Central memory CD4-positive, alpha-beta T cell (primary cell): ENCODE measurements at places on chromosomes 4 and X.

GRCh38 chr4:168731706-168732414 lies 235.0 kb downstream of the PALLD start:
- no peak for DNase-seq

DNA sequence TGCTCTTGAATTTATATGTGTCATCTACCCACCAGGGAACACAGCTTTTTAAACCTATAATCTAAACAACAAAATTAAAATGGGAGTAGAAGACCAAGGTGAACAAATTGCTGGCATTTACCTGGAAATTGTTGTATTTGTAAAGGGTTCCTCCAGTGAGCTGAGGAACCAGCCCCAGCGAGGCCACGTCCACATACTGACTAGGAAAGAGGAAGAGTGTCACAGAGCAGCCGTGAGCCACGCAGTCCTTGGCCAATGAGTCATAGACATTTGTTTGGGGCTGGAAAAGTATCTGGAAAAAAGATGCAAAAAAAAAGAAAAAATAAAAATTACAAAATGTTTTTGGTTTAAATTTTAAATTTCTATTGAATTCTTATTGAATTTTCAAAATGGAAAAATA lies 58.7 kb downstream of the METTL14 start:
- DNase-seq: no peak

- no peak for DNase-seq
Measured at GRCh38 chrX:111339212-111339611, 68.9 kb upstream of the CAPN6 start.

DNA sequence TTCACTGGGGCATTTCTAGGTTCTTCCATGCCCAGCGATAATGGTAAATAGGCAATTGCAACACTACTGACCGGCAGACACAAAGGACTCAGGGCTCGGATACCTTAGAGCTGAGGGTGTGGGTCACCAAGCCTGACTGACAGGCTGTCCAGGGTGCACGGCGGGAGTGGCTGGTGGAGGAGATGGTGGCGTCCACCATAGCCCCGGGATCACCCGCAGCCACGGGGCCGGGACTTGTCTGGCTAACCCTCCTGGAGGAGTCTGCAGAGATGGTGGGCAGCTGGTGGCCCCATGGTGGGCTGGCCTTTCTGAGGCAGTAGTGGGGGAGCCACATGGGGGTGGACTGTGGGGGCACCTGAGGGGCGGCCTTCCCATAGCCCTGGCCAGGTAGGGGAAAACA lies 11.7 kb upstream of the ABLIM2 start:
- DNase-seq: no peak

GRCh38 chr4:107600436-107600835 lies 119.6 kb downstream of the PAPSS1 start:
- DNase-seq: no peak

DNA sequence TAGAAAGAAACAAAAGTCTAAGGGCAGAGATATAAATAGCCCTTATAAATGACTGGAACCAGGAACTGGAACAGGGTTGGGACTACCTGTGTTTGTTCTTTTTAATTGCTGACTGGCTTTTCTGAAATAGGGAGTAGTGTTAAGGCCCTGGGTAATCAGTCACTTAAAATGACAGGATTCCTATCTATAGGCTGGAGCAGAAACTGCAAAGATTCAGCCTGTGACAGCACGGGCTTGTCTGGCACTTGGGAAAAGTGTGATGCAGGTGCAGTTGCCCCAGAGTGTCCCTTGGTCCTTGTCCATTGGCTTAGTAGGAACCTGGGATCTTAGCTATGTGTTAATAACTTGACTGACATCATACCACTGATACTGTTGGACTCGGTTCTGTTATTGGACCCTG lies 14.7 kb upstream of the PLAC8 start:
- no peak for DNase-seq
